Left ventricle myocardium inferior (tissue), 1 donor: ENCODE measurements at places on chromosomes 2 and 18.

GRCh38 chr2:6694555-6694954 lies 171.2 kb downstream of the CMPK2 start:
- no peak overlapping the region for H3K4me3 ChIP-seq
- peak; percentile 33 for DNase-seq
- H3K27me3 ChIP-seq: no peaks in the 10 kb centered on the region
- H3K4me1 ChIP-seq: peaks cover 37% of the 10 kb centered on the region

DNA sequence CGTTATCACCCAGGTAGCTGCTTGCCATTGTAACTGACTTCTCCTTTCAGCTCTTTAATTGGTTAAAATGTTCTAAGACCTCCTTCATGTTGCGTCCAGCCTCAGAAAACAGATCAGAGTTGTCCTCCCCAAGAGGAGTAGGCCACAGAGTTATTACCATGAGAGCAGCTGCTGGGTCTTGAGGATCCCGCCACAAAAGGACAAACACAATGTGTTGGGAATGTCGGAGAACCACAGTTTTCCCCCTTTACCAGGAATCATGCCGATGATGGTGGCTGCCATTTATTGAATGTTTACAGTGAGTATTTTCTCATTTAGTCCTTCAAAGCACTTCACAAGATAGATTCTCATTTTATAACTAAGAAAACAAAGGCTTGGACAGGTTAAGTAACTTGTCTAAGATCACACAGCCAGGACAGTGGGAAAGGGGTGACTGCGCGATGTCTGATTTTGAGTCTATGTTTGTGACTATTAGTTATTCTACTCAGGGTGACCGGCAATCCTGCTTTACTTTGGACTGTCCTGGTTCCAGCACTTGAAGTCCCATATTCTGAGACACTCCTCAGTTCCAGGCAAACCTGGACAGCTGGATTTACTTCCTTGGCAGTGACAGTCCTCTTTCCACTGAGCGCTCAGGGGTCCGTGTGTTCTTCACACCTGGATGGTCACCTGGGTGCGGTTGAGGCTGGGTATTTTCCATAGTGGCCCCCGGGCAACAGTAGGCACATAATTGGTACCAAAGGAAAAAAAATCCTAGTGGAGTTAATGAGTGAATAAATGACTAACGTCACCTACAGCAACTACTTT lies 93.6 kb downstream of the LIPG start:
- no peaks in the 10 kb centered on the region for H3K36me3 ChIP-seq
- peaks cover 22% of the 10 kb centered on the region for H3K27me3 ChIP-seq
- H3K27ac ChIP-seq: no peak overlapping the region
- no peak overlapping the region for H3K4me3 ChIP-seq

- H3K4me3 ChIP-seq: no peak overlapping the region
- H3K4me1 ChIP-seq: peaks cover 6% of the 10 kb centered on the region
- H3K27ac ChIP-seq: no peak overlapping the region
- no peaks in the 10 kb centered on the region for H3K27me3 ChIP-seq
- DNase-seq: peak; percentile 53
Observed at GRCh38 chr2:107621186-107622165, 205.2 kb upstream of the RGPD4 start.

DNA sequence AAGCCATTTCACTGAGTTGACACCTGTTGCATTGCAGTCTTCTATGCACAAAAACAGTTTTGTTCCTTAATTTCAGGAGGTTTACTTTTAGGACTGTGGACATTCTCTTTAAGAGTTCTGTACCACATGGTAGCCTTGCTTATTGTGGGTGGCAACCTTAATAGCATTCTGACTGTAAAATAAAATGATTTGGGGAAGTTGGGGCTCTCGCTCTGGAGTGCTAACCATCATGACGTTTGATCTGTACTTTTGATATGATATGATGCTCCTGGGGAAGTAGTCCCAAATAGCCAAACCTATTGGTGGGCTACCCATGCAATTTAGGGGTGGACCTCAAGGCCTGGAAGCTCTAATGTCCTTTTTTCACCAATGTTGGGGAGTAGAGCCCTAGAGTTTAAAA lies 3.4 kb downstream of the CTLA4 start:
- H3K36me3 ChIP-seq: no peaks in the 10 kb centered on the region
- H3K4me3 ChIP-seq: no peak overlapping the region
- H3K4me1 ChIP-seq: no peaks in the 10 kb centered on the region
- H3K27ac ChIP-seq: no peak overlapping the region
- H3K27me3 ChIP-seq: no peaks in the 10 kb centered on the region

- H3K36me3 ChIP-seq: peaks cover 55% of the 10 kb centered on the region
- no peak for DNase-seq
- H3K27me3 ChIP-seq: no peaks in the 10 kb centered on the region
Observed at GRCh38 chr2:218266316-218266979, 3.5 kb downstream of the AAMP start.

DNA sequence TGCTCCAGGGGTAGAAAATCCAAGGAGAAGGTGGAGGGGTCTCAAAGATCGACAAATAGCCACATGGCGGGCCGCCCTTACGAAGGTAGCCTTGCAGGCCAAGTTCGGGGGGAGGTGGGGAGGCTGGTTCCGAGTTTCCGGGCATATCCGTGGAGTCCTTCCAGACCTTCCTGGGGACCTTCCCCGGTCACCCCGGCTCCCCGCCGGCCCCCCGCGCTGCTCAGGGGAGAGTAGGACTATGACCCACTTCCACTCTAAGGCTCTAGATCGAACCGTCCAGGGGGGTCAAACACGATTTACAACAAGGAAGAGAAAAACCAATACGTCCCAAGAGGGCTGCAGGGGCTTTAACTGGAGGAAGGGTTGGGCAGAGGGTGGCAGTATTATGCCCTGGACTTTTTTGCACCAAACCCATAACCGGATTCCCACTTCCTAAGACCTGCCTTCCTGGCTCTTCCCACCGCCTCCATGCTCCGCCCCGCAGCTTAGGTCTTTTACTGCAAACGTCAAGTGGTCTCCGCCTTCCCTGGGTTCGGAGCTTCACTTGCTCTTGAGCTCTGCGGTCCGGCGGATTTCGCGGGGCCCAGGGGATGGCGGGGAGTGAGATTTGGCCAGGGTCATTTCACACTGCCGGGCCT lies 779 bp upstream of the LYPD6 start:
- no peak overlapping the region for H3K27ac ChIP-seq
- H3K4me1 ChIP-seq: peaks cover 20% of the 10 kb centered on the region
- H3K27me3 ChIP-seq: peaks cover 59% of the 10 kb centered on the region
- DNase-seq: peak; percentile 22

DNA sequence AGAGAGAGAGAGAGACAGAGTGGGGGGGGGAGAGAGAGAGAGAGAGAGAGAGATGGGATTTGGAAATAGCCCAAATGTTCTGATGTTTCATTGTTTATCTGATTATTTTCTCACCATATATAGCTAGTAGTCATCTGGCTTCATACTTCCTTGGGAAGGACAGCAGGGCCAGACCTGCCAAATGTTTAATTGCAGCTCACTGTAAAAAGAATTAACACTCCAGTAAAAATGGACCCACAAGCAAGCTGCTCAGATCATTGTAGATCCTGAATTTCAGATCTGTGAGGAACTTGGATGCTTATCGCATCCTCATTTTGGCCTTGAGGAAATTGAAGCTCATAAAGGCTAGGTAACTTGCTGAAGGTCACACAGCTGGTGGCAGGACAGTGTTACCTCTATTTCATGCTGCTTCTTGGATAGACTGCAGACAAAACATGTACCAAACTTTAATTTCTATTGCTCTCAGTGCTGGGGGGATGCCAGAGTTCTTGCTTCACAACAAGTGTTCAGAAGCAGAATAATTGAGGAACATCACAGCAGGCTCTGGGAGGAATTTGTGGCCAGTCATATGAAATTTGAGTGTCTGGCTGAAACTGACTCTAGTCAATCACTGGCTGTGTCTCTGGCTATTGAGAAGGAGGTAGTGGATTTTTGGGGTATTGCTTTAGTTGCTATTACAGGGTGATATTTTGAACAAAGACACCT lies 223.5 kb downstream of the PIK3C3 start:
- no peaks in the 10 kb centered on the region for H3K36me3 ChIP-seq
- H3K27ac ChIP-seq: no peak overlapping the region
- DNase-seq: no peak
- H3K27me3 ChIP-seq: no peaks in the 10 kb centered on the region
- no peak overlapping the region for H3K4me3 ChIP-seq

DNA sequence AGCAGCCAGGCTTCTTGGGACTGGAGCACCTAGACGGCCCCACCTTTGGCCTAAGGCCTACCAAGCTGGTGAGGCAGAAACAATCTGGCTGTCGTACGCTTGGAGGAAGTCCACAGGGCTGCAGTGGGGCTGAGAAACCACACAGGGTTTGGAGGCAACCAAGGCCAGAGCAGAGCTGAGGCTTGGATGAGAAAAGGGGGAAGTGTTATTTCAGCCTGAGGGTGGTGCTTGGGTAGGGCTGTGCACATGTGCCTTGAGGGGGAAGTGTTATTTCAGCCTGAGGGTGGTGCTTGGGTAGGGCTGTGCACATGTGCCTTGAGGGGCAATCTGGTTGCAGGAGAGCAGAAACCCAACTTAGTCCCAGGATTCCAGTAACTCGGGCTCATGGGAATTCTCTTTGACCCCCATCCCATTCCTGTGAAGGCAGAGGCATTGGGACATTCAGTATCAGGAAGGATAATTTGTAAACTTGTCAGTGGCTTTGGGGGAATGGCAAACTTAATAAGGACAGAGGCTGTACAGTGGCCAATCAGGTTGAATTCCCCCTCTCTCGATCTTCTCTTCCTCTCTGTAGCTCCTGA lies 971 bp upstream of the FBXO41 start:
- H3K27ac ChIP-seq: no peak overlapping the region
- no peak for DNase-seq
- no peaks in the 10 kb centered on the region for H3K36me3 ChIP-seq
- peaks cover 68% of the 10 kb centered on the region for H3K27me3 ChIP-seq
- H3K4me1 ChIP-seq: peaks cover 19% of the 10 kb centered on the region
